ENCODE measurements at places on chromosomes 12 and 14. TPM values are rescaled to one million over a fixed set of nuclear protein-coding genes. Genes with fewer than 3 reads are reported as not detected.

DNA sequence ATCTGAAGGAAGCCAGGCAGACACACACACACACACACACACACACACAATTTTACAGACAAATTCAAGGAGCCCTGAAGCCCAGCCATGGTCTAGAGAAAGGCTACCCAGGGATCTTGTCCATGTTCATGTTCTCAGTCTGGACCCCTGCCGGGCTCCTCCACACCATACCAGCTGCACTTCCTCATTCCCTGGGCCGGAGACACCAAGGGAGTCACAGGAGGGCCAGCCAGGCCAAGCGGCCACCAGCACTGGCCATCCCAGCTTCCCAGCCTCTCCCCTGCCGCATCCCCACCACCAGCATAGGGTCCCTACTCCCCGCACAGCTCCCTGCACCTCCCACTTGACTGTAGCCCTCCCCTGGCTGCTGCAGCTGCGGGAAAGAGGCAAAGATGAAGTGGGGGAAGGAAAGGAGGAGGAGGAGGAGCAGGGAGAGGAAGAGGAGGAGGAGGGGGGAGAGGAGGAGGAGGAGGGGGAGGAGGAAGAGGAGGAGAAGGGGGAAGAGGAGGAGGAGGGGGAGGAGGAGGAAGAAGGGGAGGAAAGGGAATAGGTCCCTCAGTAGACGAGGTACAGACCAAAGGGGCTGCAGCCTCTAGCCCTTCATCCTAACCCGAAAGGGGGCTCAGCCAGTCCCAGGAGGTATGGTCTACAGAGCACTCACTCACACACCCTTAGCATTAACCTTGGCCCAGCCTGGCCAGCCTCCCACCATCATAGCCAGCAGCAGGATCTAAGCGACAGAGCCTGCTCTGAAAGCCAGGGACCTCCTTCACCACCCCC lies 293.2 kb downstream of the DPF3 start:
- H3K4me3 ChIP-seq, result no peak overlapping the region
- H3K4me1 ChIP-seq, result no peaks in the 10 kb centered on the region
- H3K27ac ChIP-seq, result no peak overlapping the region
- H3K27me3 ChIP-seq, result no peaks in the 10 kb centered on the region

The KRT83 gene
- total RNA-seq, result not detected

The IL26 gene
- not detected for total RNA-seq

The OTX2 gene
- not detected for total RNA-seq

Measured in thoracic aorta (tissue), 2 donors.